ENCODE measurements at places on chromosomes 13 and 19.

- DNase-seq: no peak
Observed at GRCh38 chr13:103487841-103488240, 421.6 kb upstream of the SLC10A2 start.

DNA sequence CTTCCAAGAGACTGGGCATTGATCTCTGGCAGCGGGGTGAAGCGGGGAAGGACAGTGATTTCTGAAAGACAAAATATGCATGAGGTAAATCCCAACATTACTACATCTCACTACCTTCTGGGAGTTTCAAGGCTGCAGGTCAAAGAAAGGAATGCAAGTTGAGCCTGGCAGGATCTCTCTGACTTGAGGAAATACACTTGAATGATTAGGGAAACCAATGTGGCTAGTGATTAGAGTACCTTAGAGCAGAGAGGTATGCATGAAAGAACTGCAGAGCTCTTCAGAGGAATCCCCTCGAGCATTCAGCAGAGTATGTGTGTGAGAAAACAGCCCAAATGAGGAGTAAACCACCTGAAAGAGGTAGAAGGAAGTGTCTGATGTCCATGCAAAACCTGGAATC is 2874.1 kb upstream of the PCDH20 start:
- no peak for DNase-seq

GRCh38 chr13:25943658-25944057 is 108.2 kb downstream of the SHISA2 start:
- no peak for DNase-seq

DNA sequence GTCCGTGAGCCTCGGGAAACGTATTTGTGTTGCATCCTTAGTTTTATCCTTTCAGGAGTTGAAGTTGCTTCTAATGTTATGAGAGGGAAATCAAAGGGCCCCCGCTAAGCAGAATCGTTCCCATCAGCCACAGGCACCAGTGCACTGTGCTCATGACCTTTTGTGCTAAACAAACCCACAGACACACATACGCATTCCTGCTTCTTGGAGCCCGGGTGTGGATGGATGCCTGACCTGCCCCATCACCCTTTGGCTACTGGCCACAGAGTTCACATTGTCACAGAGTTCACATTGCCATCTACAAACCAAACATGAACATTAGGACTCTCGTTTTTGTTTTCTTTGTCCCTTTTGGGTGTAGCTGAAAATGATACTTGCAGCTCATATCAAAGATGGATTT is 47.2 kb downstream of the CHST8 start:
- DNase-seq: no peak

GRCh38 chr13:77898097-77898496 is 20.5 kb downstream of the EDNRB start:
- DNase-seq: no peak

- DNase-seq: no peak
Observed at GRCh38 chr13:45297456-45298205, 43.4 kb downstream of the TPT1 start.

DNA sequence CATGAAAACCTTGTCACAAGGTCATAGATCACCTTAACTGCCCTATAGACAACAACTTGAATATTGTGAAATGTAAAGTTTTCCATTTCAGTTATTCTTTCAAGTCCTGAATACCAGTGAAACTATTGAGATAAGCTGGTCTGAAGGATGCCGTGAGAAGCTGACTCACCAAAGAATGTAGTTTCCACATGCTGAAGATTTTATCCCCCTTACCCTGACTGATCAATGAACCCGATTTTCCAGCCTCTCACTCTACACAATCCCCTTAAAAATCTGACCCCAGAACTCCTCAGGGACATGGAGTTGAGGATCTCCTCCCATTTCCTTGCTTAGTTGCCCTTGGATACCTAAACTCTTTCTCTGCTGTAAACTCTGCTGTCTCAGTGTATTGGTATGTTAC is 67.5 kb downstream of the POSTN start:
- DNase-seq: no peak

GRCh38 chr13:51645154-51645650 is 60.9 kb downstream of the WDFY2 start:
- peak; percentile 62 for DNase-seq

All from CD4-positive, CD25-positive, alpha-beta regulatory T cell (primary cell).